HAP-1 (cell line): ENCODE measurements at places on chromosomes 6 and 20.

DNA sequence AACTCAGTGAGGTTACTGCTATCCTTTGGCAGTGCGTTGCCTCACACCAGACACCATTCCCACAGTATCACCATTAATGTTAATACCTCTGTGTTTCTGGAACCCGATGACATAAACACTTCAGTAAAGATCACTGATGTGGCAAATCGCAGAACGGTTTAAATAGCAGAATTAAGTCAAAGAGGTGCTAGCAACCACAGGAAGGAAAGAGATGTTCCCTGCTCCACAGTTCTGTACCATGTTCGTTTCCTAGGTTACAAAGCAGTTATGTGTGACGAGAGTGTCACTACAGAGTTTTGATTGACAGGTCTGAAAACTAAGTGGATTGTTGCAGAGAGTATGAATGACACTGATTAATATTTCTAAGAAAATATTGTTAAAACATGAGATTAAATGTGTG is 272.3 kb downstream of the KHDRBS2 start:
- DNase-seq: no peak

GRCh38 chr20:63124092-63124781 is 91.7 kb downstream of the YTHDF1 start:
- DNase-seq: no peak

DNA sequence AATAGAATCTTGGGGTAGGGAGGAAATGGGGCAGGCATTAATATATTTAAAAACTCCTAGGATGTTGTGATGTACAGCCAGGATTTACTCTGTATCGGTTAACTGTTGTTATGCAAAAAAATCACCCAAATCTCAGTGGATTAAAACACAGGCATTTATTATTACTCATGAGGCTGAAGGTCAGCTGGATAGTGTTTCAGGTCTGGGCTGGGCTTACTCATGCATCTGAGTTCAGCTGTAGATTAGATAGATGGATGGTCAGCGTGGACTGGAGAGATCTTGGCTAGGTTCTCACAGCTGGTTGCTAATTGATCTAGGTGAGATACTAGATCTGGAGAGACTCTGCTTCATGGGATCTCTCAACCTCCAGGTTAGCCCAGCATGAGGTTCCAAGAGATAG is 131.4 kb downstream of the BTBD3 start:
- DNase-seq: no peak

DNA sequence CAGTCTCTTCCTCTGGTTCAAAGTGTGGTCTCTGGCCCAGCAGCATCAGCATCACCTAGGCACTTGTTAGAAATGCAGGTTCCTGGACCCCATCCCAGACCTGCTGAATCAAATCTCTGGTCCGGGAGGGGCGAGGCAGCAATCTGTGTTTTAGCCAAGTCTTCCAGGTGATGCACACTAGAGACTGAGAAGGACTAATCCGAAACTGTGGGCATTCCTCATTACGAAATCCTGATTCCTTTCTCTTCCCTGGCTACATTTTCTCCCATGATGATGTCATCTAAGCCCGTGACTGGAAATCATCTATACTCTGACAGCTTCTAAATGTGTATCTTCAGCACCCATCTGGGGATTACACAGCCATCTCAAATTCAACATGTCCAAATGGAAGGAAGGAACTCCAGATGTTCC is 39.7 kb upstream of the PRND start:
- no peak for DNase-seq

DNA sequence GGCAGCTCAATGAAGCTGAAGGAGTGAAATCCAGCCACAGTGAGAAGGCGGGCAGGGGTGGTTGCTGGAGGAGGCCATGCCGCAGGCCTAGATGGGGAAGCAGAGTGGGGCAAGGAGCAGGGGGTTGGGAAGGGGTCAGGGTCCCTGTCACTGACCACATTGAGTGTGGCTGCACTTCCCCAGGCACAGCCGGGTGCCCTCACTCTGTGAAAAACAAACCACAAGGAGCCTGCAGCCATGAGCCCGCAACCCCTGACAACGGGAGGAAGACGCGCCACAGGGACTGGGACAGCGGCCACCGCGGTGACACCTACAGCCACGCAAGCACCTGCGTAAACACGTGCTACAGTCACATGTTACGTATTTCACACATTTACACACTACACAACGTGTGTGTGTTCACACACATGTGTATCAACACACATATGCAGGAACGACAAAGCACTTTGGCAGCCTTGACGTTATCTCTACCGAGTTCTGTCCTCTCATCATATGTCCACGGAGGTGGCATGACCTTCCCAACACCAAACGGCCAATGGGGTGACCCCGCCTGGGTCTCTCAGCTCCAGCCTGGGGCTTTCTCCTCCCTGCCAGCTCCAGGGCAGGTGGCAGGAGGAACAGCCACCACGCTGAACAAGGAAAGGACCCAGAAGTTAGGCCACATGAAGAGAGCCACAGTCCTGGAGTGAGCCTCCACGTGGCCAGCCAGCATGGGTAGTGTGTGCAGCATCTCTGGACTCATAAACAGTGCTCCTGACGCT is 137.6 kb upstream of the RPS6KA2 start:
- DNase-seq: peak; percentile 1

DNA sequence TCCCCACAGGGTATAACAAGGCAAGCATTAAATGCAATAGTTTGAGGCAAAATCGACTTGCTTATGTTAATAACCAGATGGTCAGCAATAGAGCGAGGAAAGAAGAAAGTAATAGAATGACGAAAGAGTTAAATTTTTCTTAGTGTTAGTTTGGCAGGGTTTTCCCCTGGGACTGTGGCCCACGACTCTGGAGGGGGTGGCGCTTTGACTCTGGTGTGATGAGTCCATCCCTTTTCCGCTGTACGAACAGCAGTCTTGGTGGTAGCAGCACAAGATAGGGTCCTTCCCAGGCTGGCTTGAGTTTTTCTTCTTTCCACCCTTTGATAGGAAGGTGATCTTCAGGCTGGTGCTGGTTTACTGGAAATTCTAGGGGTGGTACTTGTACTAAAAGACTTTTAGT is 69.2 kb upstream of the GMDS start:
- no peak for DNase-seq

- DNase-seq: no peak
Observed at GRCh38 chr20:22844959-22845358, 190.2 kb upstream of the SSTR4 start.

GRCh38 chr6:107956181-107956580 is 1.8 kb downstream of the SEC63 start:
- DNase-seq: no peak

GRCh38 chr6:105646391-105646867 is 243.5 kb upstream of the PREP start:
- no peak for DNase-seq

DNA sequence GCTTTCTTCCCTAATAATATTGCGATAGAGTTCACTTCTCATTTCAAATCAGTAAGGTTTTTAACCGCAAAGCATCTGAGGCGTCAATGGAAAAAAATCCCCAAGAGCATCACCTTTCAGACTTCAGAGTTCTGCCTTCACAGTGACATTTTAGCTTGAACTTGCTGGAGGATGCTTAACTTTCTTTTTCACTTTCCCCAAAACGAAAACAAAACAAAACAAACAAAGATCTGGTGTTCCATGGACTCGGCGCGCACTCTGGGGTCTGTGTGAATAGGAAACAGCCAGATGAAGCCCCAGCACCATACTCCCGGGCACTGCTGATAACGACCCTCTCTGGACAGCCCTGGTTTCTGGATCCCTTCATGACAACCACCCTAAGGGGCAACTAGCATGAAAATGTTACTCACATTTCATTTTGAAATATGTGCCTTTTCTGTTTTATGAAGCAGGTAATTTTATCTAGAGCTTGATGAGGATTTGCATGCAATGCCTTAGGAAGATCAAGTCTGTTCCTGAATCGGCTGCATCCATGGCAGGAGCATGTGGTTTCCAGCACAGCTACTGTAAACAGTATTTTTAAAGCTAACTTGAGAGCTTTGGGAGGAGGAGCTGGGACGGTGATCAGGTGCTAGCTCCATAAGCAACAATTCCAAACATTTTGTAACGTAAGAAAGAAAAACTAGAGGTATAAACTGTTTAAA is 44.5 kb downstream of the RAMACL start:
- no peak for DNase-seq

- no peak for DNase-seq
Observed at GRCh38 chr6:154298297-154298696, 58.3 kb downstream of the IPCEF1 start.

- DNase-seq: no peak
Observed at GRCh38 chr6:19440531-19440930, 396.6 kb upstream of the ID4 start.

DNA sequence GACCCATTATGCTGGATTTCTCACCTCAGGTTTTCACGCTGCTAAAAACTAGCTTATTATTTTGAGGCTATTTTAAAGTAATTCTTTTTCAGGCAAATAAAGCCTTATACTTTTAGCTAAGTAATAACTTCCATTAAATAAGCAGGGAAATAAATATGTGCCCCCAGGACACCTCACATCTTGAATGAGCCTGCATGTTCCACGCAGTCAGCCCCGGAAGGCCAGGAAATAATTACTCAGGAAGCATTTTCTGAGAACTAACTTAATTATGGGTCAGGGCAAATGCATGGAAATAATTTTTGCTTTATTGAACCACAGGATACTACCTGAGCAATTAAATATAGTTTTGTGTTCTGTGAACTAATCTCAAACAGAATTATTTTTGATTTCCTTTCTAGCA is 41.1 kb downstream of the STX7 start:
- DNase-seq: no peak

- no peak for DNase-seq
Observed at GRCh38 chr6:2514965-2515543, 235.7 kb downstream of the MYLK4 start.
